ENCODE measurements at places on chromosomes 4 and X.

- no peak for DNase-seq
These were observed 305.4 kb downstream of the MAPK10 start for GRCh38 chr4:86054286-86055032.

DNA sequence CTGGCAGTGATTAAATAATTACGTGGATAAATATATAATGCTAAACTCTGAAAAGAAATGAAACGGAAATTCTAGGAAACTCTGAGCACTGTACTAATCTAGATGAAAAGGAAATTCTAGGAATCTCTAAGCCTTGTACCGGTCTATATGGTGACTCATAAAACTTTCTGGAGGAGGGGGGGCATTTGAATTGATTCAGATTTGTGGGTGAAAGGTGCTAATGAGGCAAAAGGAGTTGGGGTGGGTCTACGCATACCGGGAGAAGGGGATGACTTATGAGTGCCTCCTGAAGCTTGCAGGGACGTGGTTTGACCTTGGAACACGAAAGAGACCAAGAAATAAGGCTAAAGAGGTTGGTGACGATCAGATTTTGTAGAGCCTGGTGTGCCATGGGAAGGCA, 151.7 kb upstream of the CASK start:
- DNase-seq, result no peak

DNA sequence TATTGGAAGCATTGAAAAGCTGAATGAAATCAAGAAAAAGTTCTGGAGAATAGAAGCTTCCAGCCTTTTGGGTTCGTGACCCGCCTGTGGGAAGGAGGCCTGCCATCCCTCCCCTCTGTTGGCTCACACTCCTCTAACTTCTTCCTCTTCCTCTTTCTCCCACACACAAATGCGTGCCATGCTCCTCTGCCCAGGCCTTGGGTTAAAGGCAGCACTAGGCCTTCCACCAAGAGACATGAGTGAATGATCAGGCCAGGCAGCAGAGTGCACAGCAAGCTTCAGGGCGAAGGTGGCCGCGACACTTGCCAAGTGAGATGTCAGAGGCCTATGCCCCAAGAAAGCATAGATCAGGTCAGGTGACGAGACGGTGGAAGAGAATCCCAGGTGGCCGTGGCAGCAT, 38.4 kb downstream of the FAM193A start:
- DNase-seq, result no peak

DNA sequence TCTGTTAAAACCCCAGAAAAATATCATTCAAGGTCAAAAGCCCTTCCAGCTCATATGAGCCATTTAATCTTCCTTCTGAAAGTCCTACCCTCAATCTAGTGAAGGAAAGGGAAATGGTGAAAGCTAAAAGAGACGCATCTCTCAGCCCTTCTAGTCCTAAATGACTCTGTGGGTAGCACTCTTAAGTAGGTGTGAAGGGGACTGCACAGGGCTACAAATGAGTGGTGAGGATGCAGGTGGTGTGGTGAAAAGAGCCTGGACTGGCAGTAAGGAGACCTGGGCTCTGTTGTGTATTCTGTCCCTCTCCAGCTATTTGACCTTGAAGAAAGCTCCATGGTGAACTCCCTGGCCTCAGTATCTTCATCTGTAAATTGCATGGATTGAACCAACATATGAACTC, 671.8 kb upstream of the DIPK2B start:
- DNase-seq, result no peak

DNA sequence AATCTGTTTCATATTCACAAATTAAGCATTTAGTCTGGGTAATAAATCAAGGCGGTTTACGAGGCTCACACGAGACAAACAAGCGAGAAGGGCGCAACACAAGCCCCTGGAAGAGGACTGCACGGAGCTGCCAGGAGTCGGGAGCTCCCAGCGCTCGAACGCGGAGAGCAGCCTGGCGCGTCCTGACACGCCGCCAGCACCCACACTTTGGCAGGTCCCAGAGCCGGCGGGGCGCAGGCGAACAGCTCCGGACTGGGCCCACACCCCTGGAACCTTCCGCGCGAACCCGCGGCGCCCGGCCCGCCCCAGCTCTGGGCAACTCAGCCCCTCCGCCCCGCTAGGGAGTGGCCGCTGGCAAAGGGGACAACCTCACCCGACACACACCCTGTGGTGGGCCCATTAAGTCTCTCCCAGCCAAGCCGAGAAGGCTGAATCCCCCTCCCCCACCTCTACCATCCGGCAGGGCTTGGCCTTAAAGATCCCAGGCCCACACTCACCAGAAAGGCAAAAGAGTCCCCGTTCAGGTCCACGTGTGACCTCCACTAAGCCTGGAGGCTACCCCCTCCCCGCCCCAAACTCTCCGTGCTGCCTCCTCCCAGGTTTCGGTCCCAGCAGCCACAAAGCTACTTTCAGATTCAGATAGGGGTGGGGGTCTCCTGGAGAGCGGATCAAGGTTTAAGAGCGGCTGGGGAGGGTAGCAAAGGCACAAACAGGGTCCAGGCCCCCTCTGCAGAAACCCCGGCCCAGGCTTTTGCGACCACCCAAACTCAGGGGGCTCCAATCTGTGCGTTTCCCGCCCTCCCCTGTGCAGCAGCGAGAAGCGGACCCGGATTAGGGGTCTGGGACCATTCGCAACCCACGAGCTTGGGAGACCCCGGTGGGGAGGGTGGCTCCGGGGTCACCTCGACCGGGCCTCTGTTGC, 47.5 kb upstream of the BCOR start:
- no peak for DNase-seq

GRCh38 chr4:6271701-6272465, 2.2 kb downstream of the WFS1 start:
- DNase-seq, result no peak

GRCh38 chr4:76540486-76540885, 105.5 kb downstream of the SHROOM3 start:
- DNase-seq, result no peak

Measured in stimulated activated CD8-positive, alpha-beta memory T cell treated with anti-CD3 and anti-CD28 coated beads, Interleukin-7, amount 100 ng/mL, for 4 hours (primary cell).